Right ventricle myocardium superior (tissue), 1 donor: ENCODE measurements at places on chromosomes 5 and 9. TPM values are rescaled to one million over a fixed set of nuclear protein-coding genes. Genes with fewer than 3 reads are reported as not detected.

ZNF454 gene
- 1.5 TPM for total RNA-seq

TBC1D2 gene
- total RNA-seq = 2.0 TPM

BNC2 gene
- 3.9 TPM for total RNA-seq

DNA sequence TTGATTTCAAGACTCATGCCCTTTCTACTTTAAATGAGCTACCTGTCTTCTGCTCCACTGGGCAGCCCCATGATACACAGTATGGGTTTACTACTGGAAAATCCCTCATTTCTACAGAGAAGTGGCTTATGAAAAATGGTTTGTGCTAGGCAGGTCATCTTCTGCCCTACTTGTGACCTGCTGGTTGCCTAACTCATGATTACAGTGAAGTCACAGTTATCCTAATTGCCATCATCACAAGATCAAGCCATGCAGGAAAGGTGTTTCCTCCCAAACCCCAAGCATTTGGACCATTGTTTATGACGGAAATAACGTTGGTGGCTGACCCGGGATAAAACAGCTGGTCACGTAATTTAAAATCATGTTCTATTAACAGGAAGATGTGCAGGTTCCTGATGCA is 330.6 kb downstream of the ACTL7B start:
- DNase-seq = no peak

GRCh38 chr5:52964138-52964537 is 25.0 kb upstream of the ITGA2 start:
- DNase-seq = no peak

- DNase-seq = peak; percentile 43
Measured at GRCh38 chr5:34007201-34007620, 639 bp downstream of the AMACR start.
